ENCODE measurements at places on chromosomes 1 and 21. TPM values are rescaled to one million over a fixed set of nuclear protein-coding genes. Genes with fewer than 3 reads are reported as not detected.

The LYST gene
- total RNA-seq = 1.0 TPM

The PLA2G4A gene
- 2.0 TPM for total RNA-seq

The LCE1D gene
- total RNA-seq = not detected

The SEMA4A gene
- total RNA-seq = 0.67 TPM

The USH2A gene
- not detected for total RNA-seq

The SH2D5 gene
- total RNA-seq = 5.5 TPM

The OR6K3 gene
- total RNA-seq = not detected

The PTAFR gene
- 0.34 TPM for total RNA-seq

The PDPN gene
- 1.3 TPM for total RNA-seq

The TAS1R1 gene
- total RNA-seq = 0.17 TPM

The OR2L3 gene
- total RNA-seq = not detected

The KLHDC8A gene
- total RNA-seq = not detected

The CRABP2 gene
- total RNA-seq = 50.8 TPM

The CEP350 gene
- 13.2 TPM for total RNA-seq

The MAEL gene
- not detected for total RNA-seq
